ENCODE measurements at places on chromosomes 11 and 22. TPM values are rescaled to one million over a fixed set of nuclear protein-coding genes. Genes with fewer than 3 reads are reported as not detected.

RNF215 gene
- total RNA-seq = 16.0 TPM

OR4S2 gene
- not detected for total RNA-seq

APOL1 gene
- total RNA-seq = 1.3 TPM

LPXN gene
- total RNA-seq = 116 TPM

DNA sequence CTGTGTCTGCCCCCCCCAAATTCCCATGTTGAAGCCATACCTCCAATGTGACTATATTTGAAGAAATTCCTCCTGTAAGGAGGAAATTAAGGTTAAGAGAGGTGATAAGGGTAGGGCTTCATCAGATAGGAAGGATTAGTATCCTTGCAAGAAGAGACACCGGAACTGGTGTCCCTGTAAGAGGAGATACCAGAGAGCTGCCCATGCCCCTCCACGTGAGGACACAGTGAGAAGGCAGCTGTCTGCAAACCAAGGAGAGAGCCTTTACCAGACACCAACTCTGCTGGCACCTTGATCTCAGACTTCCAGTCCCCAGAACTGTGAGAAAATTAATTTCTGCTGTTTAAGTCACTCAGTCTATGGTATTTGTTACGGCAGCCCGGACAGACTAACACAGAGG lies 109.3 kb downstream of the ARFGAP2 start:
- no peak for DNase-seq

DNA sequence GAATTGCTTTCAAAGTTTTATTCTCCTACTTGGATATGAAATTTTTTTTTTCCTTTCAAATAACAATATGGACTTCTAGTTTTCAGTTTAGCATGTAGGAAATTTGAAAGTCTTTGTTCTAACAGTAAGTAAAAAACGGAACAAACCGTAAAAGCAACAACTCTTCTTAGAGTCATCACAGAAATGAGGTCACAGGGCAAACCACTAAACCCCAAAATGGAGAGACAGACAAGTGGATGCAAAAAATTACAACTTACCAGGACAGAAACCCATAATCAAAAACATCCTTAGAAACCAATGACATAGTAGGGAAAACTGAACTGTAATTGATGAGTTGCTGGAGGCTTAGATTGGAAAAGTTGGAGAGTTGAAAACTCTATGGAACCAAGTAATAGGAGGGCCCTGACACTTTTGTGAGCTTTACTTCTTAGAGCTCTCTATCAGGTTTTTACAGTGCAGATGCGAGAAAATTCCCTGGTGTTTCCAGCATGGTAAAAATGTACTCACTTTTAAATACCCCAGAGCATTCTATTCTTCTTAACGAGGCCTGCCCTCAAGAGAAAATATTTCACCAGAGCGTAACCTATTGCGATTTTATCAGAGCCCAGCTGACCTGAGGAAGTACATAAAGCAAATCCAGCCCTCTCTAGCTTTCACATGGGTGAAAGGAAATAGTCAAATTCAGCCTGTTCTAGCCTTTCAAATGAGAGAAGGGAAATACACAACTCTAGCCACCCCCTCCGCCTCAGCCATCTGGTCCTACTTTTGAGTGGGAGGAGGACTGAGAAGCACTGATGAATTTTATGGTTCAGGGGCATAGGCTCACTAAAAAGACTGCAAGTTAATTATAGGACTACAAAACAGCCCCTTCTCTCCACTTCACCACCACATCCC lies 39.1 kb downstream of the CASP12 start:
- DNase-seq = no peak

DNA sequence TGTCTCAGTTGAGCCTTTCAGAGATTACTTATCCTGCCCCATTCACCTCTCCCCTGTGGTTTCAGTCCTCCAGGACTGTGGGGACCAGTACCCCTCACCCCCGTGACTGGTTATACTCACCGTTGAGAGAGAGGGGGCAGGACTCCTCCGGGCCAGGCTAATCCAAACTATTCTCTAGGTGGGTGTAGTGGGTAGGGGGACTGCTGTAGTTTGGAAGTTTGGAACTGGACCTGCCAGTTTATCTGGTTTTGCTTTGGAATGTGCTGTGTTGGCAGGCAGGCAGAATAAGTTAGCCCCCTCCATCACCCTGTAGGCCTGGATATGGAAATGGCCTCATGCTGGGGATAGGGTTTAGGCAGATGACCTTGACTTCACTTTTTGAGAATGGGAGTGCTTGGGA lies 13.5 kb downstream of the TEAD1 start:
- no peak for DNase-seq

- DNase-seq = peak; percentile 34
These were observed 351.3 kb downstream of the JRKL start for GRCh38 chr11:96741068-96741467.

GRCh38 chr11:119023741-119024140 lies 5.2 kb downstream of the TRAPPC4 start:
- no peak for DNase-seq

DNA sequence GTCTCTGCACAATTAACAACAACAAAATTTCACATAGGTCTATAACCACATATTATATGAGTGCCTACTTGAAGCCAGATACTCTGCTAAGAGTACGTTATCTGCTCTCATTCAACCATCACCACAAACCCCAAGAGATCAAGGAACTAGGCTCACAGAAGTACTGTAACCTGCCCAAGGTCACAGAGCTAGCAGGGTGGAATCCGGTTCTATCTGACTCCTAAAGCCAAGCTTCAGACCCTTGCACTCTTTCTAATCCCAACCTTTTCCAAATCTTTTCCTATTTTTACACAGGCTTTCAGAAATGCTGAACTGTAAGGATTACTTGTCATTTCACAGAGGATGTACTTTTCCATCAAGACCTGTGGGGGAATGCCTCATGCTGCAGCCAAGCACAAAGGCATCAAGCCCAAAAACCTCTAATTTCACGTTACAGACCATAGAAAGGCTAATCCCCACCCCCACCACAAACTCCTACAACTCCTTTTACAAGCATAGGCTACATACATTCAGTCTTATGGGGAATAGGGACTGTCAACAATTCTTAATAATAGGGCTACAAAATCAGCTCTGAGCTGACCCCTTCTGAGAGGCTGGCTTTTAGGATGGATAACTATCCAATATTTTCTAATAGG lies 927 bp downstream of the PRCP start:
- DNase-seq = no peak

DNA sequence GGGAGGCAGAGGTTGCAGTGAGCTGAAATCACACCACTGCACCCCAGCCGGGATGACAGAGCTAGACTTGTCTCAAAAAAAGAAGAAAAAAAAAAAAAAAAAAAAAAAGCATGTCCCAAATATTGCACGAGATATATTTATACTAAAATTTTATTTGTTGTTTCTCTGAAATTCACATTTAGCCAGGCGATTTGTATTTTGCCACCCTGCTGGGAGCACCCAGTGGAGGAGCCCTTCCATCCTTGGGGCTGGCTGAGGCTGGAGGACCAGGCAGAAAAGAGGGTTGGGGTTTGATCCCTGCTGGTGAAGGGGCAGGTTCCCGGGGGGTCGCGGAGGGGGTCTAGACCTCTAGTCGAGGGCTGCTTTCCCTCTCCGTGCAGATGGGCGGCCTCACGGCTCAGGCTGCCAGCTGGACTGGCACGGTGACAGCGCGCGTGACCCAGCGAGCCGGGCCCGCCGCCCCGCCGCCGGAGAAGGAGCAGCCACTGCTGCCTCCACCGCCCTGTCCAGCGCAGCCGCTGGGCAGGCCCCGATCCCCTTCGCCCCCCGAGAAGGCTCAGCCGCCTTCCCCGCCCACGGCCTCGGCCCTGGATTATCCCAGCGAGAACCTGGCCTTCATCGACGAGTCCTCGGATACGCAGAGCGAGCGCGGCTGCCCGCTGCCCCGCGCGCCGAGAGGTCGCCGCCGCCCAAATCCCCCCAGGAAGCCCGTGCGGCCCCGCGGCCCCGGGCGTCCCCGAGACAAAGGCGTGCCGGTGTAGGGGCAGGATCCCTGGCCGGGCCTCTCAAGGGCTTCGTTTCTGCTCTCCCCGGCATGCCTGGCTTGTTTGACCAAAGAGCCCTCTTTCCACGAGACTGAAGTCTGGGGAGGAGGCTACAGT lies 952 bp upstream of the CATSPERZ start:
- no peak for DNase-seq

DNA sequence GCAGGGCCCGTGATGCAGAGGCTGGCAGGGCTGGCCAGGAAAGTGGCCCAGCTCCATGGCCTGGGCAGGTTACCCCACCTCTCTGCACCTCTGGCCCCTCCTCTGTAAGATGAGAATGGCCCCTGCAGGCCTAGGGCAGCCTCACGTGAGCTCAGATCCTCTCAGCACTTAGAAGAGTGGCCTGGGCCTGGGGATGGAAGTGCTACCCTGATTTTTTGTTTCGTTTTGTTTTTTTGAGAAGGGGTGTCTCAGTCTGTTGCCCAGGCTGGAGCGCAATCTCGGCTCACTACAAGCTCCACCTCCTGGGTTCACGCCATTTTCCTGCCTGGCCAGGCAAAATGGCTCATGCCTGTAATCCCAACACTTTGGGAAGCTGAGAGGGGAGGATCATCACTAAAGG lies 982 bp downstream of the APOBEC3H start:
- DNase-seq = no peak

DNA sequence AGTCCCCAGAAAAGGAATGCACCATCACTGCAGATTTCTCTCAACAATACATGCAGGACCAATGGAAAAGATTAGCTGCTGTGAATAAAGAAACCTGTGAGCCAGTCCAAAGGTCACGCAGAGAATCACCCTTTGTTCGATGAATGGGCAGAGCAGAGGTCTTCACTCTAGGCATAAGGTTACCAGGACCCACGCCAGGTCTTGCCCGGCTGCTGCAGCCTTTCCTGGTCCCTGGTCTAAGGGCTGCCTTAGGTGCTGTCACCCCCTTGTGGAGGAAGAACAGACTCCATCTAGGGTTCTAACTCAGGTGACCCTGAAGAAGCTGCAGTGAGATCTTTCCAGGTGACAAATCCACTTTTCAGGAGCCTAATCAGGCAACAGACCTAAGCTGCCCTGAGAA lies 29.0 kb upstream of the NAP1L4 start:
- peak; percentile 13 for DNase-seq

DNA sequence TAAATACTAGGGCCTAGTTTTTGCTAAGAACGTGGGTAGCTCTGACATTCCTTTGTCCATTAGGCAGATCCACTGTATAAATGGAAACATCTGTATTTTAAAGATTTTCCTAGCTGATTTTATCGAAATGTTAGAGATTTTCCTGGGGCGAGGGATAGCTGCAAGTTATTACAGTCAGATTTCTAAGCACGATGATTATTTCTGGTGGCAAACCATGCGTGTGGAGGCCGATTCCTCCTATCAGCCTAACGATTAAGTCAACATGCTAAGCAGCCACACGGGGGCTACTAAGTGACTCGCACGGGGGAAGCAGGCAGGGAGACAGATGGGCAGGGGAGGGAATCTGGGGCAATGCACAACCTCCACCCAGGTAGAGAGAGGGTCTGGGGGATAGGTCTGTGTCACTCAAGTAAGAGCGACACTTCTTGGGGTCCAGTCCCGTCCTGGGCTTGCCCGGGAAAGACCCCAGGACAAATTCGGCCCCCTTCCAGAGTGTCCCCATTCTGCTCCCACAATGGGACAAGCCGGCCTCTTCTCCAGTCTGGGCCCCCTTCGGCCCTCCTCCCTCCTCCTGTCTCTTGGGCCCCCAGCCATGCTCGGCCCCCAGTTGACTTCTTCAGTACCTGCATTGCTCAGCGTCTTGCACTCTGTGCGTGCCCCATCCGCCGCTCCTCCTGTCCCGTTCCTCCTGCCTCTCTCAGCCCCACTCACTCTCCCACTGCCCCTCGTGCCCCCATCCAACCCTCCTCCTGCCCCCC lies 571 bp downstream of the C11orf24 start:
- DNase-seq = peak; percentile 72

DNA sequence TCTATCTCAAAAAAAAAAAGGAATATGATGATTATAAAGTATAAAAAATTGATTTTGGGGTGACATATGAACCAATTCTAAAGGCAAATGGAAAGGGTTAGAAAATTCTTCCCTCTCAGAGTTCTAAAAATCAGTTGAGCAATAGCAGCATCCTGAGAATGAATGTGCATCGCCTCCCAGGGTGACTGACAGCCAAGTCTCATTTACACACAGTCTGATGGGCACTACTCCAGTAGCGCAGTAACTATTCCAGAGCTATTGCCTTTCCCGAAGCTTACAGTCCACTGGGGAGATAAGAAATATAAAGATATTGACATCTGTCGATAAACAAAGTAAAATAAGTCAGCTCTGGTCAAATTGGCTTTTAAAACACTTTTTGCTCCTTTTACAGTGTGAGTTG lies 32.3 kb upstream of the SORL1 start:
- DNase-seq = no peak

DNA sequence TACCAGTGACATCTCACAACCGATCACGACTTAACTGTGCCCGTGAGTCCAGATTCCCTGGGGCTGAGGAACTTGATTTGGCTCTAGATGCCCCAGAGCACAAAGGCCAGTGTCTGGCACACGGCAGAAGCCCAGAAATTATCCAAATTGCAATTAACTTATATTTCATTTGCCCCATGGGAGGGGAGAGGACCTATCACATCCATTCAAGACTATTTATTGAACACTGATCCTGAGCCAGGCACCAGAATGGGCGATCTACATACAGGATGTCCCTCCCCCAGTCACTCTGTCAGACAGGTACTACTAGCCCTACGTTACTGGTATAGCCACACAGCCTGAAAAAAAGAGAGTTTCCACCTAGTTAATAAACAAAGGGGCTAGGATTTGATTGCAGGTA lies 5.1 kb downstream of the DNAL4 start:
- DNase-seq = no peak

DNA sequence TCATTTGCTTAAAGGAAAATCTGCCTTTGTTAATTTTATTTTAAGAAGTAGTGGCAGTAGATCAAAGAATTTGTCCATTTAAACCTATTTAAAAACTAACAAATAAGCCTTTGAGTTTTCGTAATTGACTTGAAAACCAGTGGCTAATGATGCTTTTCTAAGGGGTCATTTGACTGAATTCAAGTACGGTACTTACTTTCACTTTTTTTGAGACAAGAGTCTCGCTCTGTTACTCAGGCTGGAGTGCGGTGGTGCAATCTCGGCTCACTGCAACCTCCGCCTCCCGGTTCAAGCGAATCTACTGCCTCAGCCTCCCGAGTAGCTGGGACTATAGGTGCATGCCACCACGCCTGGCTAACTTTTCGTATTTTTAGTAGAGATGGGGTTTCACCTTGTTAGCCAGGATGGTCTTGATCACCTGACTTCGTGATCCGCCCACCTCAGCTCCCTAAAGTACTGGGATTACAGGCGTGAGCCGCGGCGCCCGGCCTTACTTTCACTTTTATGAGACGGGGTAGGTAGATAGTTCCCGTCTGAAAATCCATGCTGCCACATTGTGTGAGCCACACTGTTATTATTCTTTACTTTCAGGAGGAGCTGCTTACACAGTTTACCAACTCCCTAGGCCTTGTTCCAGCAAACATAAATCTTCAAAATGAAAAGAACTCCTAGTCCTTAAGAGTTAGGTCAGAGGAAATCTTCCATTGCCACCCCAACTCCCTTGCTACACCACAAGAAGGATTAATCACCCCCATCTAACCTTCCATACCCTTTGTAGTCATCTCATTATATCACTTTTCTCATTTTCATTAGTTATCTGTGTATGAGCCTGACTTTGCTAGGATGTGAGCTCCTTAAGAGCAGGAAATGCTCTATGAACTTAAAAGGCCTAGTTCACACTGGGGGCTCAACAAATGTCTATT lies 926.6 kb upstream of the CCDC90B start:
- DNase-seq = no peak

Data from HFFc6 (cell line).